Frontal cortex (tissue), 4 donors: ENCODE measurements at places on chromosomes 5 and 9. TPM values are rescaled to one million over a fixed set of nuclear protein-coding genes. Genes with fewer than 3 reads are reported as not detected.

GRCh38 chr9:116574027-116574679 lies 113.0 kb upstream of the TRIM32 start:
- DNase-seq: no peak

SCGB3A2 gene
- not detected for total RNA-seq

GRCh38 chr5:77851176-77852067 lies 75.3 kb upstream of the TBCA start:
- DNase-seq: peak; percentile 61

DNA sequence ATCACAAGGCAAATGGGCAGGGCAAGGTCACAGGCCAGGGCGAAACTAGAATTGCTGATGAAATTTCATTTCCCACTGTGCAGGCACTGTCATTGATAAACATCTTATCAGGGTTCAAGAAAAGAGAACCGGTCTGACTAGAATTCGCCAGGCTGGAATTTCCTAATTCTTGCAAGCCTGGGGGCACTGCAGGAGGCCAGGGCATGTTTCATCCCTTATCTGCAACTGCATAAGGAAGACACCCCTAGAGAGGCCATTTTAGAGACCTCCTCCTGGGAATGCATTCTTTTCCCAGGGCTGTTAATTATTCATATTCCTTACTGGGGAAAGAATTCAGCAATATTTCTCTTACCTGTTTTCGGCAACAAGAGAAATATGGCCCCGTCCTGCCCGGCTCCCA lies 266.2 kb upstream of the CYLC2 start:
- no peak for DNase-seq

DNA sequence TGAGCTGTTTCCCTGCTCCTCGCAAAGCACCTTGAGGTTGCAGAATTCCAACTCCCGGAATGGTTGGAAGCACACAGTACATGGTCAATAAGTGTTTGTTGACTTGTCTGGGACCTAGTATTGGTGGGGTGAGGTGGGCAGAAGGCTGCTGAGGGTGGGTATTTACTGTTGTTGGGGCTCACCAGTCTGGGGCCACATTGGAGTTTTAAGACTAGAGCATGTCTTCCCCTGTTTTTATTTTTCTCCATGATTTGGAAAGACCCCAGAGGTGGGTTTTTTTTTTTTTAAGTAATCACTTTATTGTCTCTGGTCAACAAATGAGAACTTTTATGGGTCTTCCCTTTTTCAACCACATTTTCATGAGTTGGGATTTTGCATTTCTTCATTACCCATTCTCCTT lies 55.1 kb downstream of the IRF1 start:
- DNase-seq: no peak

PCDHGB2 gene
- total RNA-seq: 6.1 TPM

ZNF189 gene
- total RNA-seq: 54.6 TPM

- DNase-seq: no peak
Observed at GRCh38 chr5:158235159-158235547, 376.2 kb upstream of the CLINT1 start.

DNA sequence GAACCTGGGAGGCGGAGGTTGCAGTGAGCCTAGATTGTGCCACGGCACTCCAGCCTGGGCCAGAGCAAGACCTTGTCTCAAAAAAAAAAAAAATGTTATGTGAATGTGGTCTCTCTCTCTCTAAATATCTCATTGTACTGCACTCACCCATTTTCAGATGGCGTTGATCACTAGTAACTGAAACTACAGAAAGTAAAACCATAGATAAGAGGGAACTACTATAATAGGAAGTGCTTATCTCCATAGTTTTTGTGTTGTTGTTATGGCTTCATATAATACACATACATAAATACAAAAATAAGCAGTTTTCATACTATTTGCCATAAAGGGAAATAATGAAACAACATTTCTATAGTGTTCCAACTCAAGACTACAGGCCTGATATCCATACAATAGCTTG lies 9.1 kb downstream of the IL31RA start:
- no peak for DNase-seq

DNA sequence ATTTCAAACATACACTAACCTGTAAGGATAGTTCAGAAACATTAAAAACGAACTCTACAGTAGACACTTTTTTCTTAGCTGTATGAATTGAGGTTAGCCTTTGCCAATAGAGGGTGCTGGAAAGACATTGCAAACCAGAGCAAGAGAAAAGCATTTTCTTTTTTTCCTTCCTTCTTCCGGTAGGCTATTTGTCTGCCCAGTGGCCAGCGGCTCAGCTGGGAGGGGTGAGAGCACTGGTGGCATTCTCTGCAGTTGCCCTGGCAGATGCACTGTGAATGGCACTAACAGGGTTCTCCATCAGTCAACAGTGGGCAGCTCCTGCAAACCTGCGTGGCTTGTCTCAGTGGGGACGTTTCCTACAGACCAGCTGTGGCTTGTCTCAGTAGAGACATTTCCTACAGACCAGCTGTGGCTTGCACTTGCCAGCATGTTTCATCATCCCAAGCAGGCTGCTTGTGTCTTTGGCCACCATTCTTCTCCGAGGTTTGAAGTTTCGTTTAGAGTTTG lies 984.5 kb upstream of the CDH18 start:
- DNase-seq: no peak

GRM6 gene
- under 0.01 TPM for total RNA-seq

DNA sequence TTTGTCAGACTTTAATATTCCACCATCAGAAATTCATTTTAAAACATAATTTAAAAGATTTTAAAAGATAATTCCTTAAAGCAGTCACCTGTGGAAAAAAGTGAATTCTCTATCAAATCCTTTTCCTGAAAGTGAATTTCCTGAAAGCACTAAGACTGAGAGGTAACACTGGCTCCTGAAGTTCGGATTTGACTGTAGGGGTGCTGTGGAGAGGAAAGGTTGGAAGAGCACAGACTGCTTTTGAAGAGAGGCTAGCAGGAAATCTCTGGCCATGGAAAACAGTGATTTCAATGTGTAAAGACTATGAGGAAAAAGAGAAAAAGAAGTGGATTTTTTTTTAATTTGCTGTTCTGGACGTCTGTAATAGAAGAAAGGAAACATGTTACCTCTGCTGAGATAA lies 35.7 kb upstream of the TMEM161B start:
- no peak for DNase-seq

SLCO6A1 gene
- 0.41 TPM for total RNA-seq

DNA sequence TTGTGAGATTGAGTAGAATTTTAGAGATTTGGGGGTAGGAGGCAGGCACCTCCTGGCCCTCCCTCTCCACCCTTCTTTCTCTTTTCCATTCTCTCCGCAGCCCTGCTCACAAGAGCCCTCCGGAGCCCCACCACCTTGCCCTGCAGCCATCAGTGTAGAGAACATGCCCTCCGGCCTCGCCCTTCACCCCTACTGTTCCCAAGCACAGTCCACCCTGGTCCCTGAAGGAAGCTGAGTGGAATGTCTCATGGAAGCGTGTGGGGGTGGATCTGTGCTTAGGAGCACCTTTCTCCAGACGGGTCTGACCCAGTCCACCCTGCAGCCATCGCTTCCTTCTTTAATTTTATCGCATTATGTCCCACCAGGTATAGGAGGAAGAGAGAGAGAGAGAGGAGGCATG lies 267.1 kb downstream of the NSG2 start:
- no peak for DNase-seq

ZFP37 gene
- 22.8 TPM for total RNA-seq

RASEF gene
- total RNA-seq: 0.41 TPM

DNA sequence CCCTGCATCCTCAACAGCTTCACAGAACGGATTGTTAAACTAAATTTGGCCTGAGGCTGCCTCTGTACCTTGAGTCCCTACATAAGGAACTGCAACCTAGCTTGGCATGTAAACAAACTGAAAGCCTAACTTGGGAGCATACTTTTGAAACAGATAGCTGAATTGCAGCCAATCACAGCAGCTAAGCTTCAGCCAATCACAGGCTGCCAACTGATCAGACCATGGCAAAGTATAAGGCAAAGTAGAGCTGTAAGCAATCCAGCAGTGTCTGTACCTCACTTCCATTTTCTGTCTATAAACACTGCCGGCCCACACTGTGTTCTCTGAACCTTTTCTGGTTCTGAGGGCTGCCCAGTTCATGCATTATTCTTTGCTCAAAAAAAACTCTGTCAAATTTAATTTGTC lies 8.9 kb upstream of the ZNF483 start:
- no peak for DNase-seq

- no peak for DNase-seq
Observed at GRCh38 chr5:37494756-37495155, 115.6 kb downstream of the WDR70 start.

DNA sequence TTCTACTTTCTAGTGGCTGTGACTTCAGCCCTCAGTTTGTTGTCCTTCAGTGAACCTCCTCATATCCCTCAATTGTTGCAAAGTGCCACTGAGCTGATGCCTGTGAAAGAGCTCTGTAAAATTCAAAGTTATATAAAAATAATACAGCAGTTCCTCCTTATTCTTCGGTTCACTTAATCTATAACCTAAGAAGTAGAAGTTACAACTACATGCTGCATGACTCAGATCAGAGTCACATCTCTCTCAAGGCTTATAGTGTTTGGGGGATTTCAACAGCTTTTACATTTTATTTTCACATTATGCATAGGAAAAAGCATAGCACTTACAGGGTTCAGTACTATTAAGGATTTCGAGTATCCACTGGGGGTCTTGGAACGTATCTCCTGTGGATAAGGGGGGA lies 25.1 kb upstream of the GCNT1 start:
- no peak for DNase-seq

GRCh38 chr5:14700478-14701436 lies 36.2 kb downstream of the OTULIN start:
- no peak for DNase-seq

HMCN2 gene
- total RNA-seq: under 0.01 TPM

- no peak for DNase-seq
Observed at GRCh38 chr5:134932508-134932907, 27.6 kb downstream of the PCBD2 start.

GRCh38 chr9:124394596-124394995 lies 20.6 kb downstream of the PSMB7 start:
- DNase-seq: no peak

- no peak for DNase-seq
Observed at GRCh38 chr5:173581408-173582215, 34.8 kb downstream of the BOD1 start.

LHX3 gene
- not detected for total RNA-seq

MARCOL gene
- not detected for total RNA-seq

DNA sequence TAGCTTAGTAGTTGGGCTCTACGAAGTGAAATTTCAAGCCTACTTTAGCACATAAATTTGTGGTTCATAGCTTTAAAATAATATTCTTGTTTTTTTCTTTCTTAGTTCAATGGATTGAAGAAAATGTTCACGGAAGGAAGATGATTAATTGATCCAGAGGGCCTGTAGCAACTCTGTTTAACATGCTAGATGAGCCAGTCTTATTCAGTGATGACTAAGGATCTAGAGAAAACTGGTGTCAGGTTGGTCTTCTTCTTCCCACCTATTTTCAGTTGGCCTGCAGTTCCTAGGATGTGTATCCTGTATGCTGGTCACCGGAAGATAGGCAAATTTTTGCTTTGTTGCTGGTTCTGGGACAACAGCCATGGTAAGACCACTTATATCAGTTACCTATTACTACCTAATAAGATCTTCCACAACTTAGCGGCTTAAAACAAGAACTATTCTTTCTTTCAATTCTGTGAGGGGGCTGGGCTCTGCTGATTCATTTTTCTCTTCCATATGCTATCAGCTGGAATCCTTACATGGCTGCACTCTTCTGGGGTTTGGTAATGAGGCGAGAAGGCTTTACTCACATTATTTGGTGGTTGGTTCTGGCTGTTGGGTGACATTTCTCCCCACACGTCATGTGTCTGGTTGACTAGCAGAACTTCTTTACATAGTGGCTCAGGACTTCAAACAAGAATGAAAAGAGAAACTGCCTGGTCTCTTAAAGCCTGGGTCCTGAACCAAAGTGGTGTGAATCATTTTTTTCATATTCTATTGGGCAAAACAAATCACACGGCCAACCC lies 182.7 kb upstream of the ACTBL2 start:
- no peak for DNase-seq

SVEP1 gene
- total RNA-seq: 8.6 TPM

- no peak for DNase-seq
Observed at GRCh38 chr9:124251605-124252378, 6.0 kb upstream of the NEK6 start.

RANBP3L gene
- total RNA-seq: 10.6 TPM

DNA sequence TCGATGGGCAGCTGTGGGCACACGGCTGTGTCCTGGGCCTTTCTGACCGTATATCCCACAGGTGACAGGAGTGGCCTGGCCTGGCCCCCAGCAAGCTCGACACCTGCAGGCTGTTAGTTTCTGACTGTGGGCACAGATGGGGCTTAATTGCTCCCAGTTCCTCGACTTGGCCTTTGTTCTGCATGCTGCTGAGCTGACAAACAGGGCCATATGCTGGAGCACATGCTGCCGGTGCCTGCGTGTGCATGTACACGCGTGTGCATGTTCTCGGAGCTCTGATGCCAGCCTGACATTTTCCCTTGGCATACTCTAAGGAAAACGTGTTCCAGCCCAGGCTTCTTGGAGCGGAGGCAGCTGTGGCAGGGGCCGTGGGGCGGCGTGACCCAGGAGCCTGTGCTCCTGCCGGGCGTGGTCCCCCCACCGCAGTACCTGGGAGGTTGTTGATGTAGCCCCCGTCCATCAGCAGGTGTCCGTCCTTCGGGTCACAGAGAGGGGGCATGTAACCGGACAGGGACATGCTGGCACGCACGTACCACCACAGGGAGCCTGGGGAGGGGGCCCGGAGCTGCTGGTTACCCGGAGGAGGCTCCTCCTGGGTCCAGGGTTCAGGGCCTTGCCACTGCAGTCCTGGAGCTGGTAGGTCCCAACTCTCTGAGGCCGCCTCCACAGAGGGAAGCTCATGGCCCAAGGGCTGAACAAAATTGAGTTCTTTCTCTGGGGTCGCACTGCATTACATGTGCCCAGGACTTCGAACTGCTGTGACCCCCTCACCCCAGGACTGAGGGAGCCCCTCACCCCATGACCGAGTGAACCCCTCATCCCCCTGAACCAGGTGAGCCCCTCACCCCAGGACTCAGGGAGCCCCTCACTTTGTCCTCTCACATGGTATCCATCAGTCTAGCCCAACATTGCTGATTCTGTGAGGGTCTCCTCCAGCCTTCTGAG lies 4.1 kb upstream of the NSMF start:
- DNase-seq: no peak

GRCh38 chr9:96555567-96556386 lies 63.9 kb downstream of the CDC14B start:
- DNase-seq: no peak

GRCh38 chr9:88433583-88434255 lies 45.5 kb downstream of the SPIN1 start:
- no peak for DNase-seq

LCN9 gene
- total RNA-seq: not detected

- DNase-seq: peak; percentile 96
Observed at GRCh38 chr9:128066713-128067644, at the start of gene NAIF1. Gene NAIF1 (minus strand): TSS chr9:128067320. CDS start chr9:128067101, 219 bp downstream.

GRCh38 chr9:130556396-130557076 lies 22.8 kb upstream of the FUBP3 start:
- DNase-seq: no peak
